ENCODE measurements at places on chromosomes 13 and 19.

- peak; percentile 93 for DNase-seq
Observed at GRCh38 chr19:49866933-49867782, at the start of gene PNKP. Gene PNKP (minus strand): TSS chr19:49867576. CDS start chr19:49867204, 372 bp downstream.

DNA sequence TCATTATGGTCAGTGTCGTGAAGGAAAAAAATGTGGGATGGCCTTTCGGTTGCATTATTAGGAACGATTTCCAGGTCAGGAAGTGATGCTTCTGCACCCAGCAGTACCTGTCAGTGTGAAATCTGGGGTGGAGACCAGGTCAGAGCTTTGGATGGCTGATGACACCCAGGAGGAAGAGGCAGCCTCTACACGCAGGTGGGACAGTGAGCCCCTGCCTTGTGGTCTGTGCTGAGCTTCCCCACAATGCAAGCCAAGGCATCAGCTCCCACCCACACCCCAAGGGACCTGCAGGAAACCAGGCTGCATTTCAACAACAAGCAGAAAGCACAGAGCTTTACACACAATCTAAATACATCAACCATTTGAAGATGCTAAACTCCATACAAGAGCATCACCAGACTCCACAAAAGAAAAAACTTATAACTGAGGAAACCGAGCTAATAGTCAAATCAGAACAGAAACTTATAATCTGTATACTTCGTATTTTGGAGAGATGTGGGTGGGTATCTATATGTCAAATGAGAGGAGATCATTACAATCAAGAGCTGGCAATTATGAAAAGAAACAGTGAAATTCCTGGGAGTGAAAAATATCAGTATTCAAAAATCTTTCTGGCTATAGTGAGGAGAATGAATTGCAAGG is 130.1 kb downstream of the ZDHHC20 start:
- DNase-seq, result no peak

- peak; percentile 63 for DNase-seq
Observed at GRCh38 chr13:48233046-48233888, at the start of gene ITM2B. Gene ITM2B (plus strand): TSS chr13:48233206. CDS start chr13:48233361, 155 bp downstream.

DNA sequence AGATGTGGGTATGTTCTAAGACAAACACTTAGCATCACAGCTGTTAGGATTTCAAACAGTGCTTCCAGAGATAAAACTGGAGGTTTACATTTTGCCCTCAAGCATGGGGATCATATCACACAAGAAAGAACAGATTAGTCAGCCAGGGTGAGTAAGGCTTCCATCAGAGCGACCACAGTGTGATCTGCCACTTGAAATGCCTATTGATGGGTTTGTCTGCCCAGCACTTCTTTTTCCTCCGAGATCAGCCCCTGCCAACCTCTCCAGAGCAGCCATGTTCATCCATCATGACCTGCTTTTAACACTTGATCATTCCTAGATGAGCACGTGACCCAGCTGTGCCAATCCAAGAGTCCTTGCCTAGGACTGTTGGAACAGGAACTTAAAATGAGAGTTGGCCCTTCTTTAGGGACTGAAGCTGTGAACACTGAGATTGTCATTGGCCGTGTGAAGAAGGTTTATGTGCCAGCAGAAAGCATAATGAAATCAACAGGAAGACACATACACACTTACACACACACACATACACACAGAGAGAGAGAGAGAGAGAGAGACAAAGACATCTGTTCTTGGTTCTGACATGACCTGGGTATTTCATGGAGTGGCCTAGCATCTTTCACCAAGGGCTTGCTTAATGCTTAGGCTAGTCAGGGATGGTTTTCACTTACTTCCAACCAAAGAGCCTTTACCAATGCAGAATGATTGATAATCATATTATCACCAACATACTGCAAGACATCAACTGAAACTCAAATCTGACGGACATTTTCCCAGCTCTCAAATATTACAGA is 5.2 kb upstream of the CEBPG start:
- no peak for DNase-seq

- no peak for DNase-seq
Observed at GRCh38 chr13:41827507-41828213, 133.2 kb downstream of the VWA8 start.

DNA sequence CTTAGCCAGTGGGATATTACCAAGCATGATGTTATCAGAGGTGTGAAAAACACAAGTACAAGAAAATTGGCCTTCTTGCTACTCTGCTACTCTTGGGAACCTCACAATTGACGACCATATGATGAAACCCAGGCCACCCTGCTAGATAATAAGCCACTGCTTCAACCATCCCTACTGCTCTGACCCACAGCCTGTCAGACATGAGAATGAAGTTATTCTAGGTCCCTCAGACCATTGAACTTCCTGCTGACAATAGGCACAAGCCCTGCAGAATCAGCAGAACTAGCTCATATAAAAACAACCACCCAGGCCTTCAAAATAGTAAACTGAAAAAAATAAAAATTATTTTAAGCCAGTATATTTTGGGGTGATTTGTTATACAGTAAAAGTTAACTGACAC is 559.9 kb downstream of the KCTD12 start:
- DNase-seq, result no peak

DNA sequence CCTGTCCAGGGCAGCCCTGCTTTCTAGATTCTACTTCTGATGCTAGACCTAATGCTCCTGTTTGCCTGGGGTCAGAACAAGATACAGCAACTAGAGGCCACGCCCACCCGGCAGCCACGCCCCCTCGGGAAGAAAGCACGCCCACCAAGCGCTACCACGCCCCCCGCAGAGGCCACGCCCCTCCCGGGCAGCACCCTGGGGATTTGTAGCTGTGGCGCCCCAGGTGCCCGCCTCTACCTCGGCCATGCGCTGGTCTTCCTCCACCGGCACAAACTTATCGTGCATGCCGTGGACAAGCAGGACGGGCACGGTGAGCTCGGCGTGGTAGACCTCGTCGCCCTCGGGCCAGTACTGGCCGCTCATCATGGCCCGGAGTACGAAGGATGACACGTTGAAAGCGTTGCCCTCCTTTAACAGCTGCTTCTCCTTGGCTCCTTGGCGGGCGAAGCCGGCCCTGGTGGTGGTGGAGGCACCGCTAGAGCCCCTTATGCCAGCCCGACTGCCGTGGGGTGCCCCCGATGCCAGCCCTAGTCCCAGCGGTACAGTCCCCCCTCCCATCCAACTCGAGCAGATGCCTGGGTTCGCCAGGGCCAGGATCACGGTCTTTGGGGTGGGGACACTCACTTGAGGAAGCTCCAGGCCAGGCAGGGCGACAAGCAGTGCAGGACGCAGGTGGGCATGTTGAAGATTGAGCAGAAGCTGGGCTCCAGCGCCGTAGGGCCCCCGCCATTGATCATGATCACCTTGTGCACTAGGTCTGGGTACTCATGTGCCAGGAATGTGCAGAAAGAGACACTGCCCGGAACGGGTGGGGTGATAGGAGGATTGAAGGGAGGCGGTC is 9.0 kb downstream of the ABHD8 start:
- peak; percentile 69 for DNase-seq

DNA sequence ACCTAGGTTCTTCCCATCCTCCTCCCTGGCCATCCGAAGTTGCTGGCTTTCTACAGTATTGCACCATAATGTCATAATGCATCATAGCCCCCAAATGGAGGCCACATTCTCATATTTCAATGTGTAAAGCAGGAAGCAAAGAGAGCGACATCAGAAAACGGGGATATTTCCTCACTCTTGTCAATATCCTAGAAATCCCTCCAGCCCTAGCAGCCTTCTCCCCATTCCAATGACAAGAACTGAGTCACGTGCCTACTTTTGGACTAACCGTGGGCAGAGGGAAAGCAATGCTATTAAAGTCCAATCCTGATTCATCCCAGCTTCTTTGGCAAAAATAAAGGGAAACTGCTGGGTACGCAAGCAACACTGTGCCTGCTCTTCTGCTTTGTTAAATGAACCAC is 4.3 kb upstream of the RAP2A start:
- no peak for DNase-seq

DNA sequence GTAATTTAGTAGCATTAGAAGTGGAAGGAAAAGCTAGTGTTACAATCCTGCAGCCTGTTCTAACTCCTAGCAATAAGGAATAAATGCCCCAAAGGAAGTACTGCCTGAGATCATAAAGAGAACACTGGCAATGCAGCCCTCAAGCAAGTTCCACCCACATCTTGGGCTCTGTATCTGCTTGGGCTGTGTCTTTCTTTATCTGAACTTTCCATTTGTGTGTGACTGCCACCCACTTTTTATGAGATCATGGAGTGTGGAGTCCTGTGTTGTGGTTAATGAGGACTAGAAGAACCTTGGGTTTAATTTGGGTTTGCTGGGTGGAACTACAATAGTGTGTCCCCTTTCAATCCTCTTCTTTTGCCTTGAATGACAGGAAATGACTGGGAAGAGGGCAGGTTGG is 38.2 kb downstream of the RFXAP start:
- no peak for DNase-seq

- no peak for DNase-seq
Observed at GRCh38 chr13:33793726-33794125, 24.2 kb upstream of the RFC3 start.

- no peak for DNase-seq
Observed at GRCh38 chr19:29609636-29610035, 3.6 kb downstream of the POP4 start.

GRCh38 chr13:46385946-46386345 is 1.1 kb downstream of the RUBCNL start:
- no peak for DNase-seq

DNA sequence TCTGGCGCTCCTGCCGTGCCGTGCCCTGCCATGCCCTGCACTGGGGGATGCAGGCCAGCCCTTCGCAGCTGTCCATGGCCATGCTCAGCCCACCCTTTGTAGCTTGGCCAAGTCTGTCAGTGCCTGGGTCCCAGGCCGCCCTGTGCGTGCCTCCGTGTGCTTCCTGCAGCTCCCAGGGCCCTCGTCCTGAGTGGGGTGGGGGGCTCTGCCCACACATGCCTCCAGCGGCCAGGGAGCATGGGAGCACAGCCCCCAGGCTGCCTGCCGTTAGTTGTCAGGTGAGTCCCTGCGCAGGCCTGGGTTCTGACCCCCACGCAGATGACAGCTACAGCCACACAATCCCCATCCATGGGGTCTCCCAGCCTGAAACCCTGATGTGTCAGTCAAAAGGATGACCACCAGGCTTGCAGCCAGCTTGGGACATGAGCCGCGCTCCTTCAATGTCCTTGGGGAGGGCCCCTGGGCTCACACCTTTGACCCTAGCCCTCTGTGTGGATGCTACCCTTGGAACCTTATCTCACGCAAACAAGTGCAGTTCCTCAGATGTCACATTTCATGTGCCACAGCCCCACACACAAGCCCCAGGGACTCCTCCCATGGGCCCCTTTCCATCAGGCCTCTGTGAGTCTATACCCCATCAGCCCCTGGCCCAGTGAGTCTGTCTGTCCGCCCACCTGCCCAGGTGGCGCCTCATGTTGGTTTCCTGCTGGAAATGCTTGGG is 24.5 kb downstream of the TMED1 start:
- no peak for DNase-seq

GRCh38 chr13:75762955-75763354 is 126.8 kb downstream of the LMO7 start:
- no peak for DNase-seq
